Activated T-cell treated with anti-CD3 and anti-CD28 coated beads for 1 hour (primary cell): ENCODE measurements at places on chromosomes 7 and 10.

DNA sequence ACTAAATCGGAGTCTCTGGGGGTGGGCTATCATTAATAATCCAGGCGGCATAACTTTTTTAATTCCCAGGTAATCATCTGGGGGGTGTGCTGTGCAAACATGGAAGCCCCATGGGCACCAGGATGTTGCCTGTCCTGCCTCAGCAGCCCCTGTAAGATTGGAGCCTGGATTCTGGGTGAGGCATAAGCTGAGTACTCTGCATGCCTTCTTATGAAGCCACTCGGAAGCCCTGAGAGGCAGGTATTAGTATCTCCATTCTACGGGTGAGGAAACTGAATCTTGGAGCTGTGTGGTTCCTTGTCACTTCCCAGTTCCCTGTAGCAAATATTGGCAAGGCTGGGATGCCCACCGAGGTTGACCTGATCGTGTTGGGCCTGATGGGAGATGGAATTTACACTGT is 7.4 kb upstream of the OPN4 start:
- no peak for DNase-seq

DNA sequence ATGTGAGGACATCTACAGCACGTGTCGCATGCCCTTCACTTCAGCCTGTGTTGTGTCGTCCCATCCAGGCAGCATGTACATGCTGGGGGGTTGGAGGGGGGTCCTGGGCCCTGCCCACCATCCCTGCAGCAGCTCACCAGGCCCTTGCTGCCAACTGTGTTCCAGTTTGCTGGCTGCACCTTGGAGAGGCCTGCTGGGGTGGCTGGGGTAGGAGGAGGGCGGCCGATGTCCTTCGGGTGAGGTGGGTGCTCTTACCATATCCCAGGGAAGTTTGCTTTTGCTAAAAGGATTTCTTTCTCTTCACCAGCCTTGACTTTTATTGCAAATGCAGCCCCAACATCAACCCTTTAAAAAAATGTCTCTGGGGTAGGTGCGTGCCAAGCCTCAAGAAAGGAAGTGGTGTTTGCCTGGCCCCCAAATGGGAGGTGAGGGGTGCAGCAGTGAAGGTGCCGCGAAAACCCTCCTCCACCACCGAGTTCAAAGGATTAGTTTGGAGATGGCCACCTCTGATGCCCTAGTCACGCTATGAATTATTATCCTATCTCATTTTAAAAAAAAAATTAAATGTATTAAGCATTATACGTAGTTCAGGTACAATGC is 165.8 kb upstream of the KLF6 start:
- no peak for DNase-seq

GRCh38 chr7:38686888-38687287 is 55.7 kb upstream of the AMPH start:
- DNase-seq = no peak

- no peak for DNase-seq
These were observed 952.9 kb downstream of the NRG3 start for GRCh38 chr10:82827901-82828300.

DNA sequence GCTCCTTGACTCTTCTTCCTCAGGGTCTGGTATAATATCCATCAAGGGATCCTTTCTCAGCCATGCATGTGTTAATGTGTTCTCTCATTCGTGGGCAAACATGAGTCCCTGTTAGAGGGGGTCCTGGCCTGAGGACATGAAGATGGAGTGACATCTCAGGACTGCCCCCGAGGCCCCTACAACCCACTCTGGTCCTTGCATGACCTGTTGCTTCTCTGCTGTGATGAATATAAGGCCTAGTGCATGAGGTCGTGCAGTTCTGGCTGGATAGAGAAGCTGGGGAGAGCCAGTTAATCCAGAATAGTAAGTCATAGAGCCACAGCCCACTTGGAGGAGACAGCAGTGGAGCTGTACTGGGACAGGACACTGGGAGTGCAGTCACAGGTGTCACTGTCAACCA is 4.6 kb upstream of the VWC2 start:
- no peak for DNase-seq

DNA sequence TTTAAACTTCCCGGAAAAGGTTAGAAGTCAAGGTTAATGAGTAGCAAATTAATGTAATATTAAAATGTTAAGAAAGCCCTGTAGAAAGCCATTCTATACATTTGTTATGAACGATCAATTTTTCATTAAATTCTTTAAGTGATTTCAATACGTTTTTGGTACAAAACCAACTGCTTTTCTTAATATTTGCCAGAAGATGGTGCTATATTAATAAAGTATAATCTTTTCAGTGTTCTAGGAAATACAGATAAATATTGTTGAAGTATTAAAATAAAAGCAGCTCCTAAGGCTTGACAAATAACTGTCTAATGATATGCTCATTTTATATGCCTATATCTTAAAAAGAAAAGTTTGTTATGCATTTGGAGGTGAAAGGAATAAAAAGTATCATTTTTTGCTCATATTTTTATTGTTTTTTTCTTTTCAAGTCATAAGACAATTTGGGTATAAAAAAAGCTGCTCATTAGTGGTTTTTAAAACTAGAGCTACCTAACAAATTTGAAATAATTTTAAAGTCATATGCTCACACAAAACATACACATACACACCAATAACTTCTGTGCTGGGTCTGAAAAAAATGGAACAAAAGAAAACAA is 130.3 kb upstream of the POT1 start:
- DNase-seq = no peak

DNA sequence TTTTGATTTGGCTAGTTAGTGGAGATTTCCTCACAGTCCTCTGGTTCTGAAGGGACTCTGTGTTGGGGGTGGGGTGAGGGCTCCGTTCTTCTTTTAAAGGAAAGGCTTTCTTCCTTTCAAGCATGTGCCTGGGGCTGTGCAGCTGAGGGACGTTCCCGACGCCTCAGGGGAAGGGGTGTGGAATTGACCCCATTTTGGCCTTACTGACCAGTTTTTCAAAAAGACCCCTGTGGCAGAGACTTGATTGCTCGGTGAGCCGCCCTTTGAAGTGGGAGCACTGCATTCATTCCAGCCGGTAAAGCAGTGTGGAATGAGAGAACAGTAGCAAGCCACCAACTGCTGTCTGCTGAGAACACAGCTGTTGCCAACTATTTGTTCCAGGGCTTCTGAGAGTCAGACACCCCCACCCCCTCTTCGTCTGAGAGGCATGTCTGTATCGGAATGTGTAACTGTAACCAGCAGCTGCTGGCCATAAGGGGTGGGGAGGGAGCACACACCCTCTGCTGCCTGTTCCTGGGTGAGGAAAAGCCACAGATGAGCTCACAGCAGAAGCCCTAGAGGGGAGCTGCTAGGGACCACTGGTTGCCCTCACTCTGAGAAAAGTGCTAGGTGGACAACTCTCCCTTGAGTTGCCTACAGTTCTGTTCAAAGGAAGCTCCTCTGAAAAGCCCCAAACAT is 33.2 kb downstream of the WBP1L start:
- no peak for DNase-seq

DNA sequence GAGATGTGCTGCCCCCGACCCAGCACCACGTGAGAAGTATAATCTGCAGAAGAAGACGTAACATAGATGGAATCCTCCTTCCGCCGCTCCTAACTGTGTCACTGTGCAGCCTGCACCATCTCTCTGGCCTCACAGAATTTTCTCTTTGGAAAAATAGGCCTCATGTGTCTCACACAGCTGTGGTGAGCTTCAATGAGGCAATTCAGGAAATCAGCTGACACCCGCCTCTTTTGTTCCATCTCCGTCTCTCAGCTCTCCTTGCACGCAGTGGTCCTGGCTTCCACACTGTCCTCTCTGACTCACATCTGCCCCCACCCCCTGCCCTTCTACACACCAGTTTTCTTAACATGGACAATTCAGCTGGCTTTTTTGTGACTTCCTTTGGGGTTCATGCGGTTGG is 7.2 kb downstream of the C10orf90 start:
- no peak for DNase-seq

DNA sequence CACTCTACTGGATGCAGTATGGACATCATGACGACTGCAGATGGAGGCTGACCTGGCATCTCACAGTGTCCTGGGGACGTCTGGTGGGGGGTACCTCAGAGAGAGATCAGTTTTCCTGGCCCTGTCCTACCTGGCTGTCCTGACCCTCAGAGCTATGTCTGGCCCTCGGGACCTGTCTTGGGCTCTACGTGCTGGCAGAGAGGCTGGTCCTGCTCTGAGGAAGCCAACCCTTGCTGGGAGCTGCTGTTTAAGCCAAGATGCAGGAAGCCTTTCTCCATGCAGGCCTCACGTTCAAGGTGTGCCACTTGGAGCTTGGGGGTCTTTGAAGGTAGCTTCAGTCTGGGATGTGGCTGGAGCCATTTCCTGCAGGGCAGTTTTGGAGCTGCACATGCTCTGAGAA is 42.1 kb upstream of the CXCL12 start:
- DNase-seq = no peak

DNA sequence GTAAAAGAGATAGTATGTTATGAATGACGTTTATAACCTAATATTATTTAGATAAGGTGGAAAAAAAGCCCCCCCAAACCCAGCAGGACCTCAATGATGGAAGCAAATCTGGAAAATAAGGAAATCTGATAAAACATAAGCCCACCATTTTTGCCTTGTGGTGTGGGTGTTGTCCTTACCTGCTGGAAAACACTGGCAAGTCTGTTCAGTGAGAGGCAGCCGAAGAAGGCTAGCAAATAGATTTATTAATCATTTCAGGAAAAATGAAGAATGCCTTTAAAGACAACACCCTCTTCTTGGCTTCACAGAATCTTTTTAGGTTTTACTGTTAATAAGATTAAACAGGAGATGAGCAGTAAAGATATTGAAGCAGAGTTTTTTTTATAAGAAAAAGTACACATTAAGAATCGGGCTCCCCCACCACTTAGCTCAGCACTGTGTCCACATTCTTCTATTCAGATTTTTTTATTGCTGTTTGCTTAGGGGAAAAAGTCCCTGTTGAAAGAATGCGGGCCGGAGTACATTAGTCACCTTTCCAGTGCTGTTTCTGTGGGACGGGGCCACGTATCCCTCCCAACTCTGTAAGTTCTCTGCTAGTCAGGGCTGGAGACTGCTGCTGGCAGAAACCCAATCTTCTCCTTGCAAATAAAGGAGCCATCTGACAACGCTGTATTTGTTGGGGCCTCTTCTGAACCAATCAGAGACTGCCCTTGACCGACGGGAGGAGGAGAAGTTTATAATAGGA is 104.1 kb downstream of the EVX1 start:
- DNase-seq = no peak

DNA sequence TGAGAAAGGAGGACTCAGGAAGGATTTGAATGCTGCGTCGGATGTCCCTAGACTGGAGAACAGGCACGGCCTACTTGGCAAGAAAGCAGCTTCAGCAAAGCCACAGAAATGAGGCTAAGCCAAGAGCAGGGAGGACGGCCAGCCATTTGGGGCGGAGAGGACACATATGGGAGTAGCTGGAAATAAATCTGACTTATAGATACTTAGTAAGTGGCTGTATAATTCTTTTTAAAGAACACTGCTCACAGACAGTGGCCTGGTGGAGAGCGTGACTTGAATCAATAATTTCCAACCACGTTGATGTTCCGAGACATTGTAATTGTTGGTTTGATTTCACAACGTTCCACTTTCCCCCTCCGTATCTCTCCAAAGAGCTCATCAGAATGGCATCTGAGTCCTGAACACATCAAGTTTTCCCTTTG is 67.7 kb upstream of the JCAD start:
- DNase-seq = no peak

- no peak for DNase-seq
These were observed 5.7 kb upstream of the WDR86 start for GRCh38 chr7:151415375-151416105.

- DNase-seq = no peak
These were observed 181.6 kb downstream of the PTPN20 start for GRCh38 chr10:47092831-47093230.

DNA sequence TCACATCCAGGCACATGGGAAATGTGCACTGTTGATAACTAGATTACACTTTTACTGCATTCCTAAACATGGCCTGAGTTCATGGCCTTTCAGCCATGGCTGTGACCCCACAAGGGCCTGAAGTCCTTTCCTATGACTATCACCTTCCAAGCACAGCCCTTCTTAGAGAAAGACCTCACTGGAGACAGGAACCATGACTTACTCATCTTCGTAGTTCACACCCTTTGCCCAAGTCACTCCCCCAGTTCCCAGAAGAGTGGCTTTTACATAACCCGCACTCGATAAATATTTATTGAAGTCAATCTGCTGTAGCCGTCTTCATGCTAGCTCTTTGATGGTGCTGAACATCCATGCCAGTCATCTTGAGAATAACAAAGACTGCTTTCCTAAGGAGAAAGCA is 632.5 kb upstream of the NRP1 start:
- DNase-seq = no peak

GRCh38 chr7:2182461-2182860 is 50.3 kb downstream of the MAD1L1 start:
- no peak for DNase-seq

GRCh38 chr10:49649294-49649693 is 30.2 kb upstream of the C10orf53 start:
- DNase-seq = no peak

GRCh38 chr10:91864744-91865143 is 44.5 kb downstream of the FGFBP3 start:
- DNase-seq = no peak

DNA sequence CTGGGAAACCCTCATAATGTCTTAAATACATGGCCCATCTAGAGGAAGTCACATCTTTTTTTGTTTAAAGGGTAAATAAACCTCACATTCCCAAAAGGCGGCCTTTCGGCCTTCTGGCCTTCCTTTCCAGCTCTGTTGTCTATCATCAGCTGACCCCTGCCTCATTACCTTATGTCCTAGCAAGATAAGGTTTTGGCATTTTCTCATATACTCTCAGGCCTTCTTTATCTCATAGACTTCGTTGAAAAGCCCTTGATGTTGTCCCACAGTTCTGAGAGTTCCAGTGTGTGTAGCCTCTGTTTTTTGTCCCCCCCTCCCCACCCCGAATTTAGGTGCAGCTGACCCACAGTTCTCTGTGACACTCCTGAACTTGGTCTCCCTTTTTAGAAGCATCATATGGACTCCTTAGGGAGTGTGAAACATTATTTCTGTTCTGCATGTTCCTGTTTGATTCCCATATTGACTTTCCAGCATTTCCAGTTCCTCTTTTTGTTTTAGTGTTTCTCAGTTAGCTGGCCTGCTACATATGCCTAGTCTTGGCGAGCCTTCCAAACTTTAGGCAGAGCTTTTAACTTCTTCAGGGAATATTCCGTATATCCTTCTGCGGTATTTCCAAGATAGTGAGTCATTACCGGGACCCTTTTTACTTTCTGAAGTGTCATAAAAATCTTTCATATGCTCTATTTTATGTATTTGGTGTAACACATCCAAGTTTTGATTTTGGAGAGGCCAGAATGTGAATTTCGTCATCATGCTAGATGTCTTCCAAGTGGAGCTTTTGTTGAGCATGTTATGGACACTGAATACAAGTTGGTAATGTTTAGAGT is 138.5 kb downstream of the LRRC4 start:
- no peak for DNase-seq

GRCh38 chr7:50614721-50615518 is 49.7 kb upstream of the DDC start:
- DNase-seq = no peak
